ENCODE measurements at places on chromosomes 7 and 10.

- peak; percentile 54 for DNase-seq
These were observed at the start of gene PODXL for GRCh38 chr7:131556053-131556908. Gene PODXL, minus strand, starts transcription at chr7:131556628. Its CDS starts 269 bp downstream, at chr7:131556359.

DNA sequence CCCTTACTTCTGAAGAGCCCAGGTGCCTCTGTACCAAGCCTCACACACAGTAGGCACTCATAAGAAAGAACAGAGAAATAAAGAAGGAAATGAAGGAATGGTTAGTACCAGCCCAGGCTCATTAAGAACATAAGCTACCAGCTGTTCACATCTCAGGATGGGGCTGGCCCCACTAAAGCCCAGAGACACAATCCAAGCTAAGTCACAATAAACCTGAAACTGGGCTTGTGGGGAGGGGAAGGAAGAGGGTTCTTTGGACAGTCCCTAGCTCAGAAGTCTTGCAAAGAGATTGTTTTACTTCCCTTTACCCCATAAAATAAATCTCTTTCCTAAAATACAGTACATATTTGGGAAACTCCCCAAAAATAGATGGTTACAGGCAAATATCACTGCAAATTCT is 24.3 kb downstream of the FBXW4 start:
- no peak for DNase-seq

- DNase-seq, result no peak
These were observed 40.7 kb downstream of the LEP start for GRCh38 chr7:128281605-128282380.

DNA sequence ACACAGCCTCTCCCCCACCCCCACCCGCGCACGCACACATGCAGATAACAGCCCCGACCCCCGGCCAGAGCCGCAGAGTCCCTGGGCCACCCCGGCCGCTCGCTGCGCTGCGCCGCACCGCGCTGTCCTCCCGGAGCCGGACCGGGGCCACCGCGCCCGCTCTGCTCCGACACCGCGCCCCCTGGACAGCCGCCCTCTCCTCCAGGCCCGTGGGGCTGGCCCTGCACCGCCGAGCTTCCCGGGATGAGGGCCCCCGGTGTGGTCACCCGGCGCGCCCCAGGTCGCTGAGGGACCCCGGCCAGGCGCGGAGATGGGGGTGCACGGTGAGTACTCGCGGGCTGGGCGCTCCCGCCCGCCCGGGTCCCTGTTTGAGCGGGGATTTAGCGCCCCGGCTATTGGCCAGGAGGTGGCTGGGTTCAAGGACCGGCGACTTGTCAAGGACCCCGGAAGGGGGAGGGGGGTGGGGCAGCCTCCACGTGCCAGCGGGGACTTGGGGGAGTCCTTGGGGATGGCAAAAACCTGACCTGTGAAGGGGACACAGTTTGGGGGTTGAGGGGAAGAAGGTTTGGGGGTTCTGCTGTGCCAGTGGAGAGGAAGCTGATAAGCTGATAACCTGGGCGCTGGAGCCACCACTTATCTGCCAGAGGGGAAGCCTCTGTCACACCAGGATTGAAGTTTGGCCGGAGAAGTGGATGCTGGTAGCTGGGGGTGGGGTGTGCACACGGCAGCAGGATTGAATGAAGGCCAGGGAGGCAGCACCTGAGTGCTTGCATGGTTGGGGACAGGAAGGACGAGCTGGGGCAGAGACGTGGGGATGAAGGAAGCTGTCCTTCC is 620 bp downstream of the EPO start:
- no peak for DNase-seq

GRCh38 chr7:38373155-38373554 is 99.7 kb upstream of the TARP start:
- no peak for DNase-seq

DNA sequence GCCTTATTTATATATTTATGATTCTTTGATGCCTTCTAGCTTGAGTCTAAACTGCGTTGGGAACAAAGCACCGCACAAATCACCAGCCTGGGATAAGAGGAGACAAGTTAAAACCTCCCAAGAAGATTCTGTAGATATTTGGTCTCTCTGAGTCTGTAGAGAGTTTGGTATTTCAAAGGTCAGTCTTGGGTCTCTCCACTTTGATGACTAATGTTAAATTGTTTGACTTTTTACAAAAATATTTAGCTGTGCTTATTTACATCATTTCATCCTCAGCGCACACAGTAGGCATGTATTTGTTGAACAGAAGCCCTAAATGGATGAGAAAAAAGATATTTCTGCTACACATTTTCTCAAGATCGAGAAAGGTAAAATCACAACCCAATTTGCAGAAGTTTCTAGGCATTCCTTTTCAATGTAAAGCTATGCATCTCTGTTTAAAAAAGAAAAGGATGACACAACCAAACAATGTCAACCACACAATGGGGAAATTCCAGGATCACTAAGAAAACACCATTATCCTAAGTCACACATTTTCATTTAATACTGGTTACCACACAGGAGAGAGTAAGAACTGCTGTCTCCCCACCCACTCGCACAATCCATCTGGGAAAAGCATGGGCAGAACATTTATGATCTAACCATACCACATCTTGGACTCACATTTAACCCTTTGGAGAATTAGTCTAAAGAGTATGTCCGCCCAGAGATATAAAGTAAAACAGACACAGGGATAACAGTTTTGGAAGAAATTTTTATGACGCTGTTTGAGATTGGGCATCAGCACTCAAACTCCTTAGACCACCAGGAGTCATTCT is 4.4 kb downstream of the CDK6 start:
- DNase-seq, result no peak

- no peak for DNase-seq
These were observed 481.5 kb upstream of the FOXK1 start for GRCh38 chr7:4200546-4201094.

GRCh38 chr7:69414555-69414954 is 183.7 kb upstream of the AUTS2 start:
- DNase-seq, result no peak

DNA sequence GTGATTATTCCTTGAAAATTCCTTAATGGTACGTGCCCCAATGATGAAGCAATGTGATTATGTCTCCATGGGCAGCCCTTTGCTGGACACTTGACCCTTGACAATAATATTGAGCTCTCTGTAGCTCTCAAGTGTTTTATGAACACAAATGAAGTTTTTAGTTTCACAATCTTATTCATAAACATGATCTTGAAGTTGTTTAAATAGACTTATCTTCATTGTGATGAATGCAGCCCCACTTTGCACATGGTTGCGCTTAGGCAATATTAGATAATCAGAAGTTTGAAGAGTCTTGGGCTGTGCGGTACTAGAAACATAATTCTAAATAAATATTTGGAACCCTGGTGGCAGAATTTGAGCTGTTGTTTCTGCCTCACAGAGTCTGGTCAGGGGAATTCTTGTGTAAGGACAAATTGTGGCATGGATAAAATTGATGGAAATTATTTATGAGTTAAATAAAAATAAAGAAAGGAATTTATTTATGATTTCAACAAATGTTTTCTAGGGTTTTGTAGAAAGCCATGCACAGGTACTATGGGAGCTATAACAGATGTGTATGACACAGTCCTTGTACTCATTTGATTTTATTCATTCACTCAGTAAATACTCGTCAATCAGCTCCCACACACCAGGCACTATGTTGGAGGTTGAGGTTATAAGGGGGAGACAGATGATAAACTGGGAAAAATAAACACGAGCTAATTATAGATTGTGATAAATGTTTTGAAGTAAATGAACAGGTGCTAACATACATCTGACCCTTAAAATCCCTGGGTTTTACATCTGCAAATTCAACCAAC is 217.9 kb downstream of the GALNT17 start:
- DNase-seq, result no peak

DNA sequence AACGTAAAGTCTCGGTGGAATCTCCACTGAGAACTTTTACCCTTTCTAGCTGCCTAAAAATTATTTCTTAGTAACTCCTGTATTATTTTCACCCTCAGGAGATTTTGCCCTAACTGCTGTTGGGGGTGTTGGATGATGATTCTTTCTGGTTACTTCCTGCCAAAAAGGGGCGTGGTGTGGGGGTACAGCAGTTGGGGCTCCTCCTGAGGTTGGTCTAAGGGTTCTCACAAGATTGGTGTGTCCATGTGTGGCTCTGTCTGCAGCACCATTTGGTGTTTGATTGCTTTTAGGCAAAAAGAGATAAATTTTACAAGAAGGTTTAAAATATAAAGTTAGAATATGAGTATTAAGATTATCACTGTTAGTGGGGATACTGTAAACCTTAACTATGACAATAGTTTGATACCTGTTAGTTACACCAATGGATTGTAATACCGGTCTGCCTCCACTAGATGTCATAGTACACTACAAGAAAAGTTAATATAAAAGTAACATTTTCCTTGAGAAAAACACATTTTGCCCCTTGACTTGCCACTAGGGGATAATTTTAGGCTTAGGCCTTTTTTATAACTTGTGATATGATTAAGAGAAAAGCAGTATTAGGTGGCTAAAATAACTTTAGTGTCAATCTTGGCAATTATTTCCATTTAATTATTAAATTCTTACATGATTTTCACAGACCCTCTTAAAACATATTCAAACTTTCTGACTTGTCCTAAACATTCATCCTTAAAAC is 928.7 kb downstream of the IPMK start:
- DNase-seq, result peak; percentile 2

GRCh38 chr7:158407581-158408317 is 179.9 kb downstream of the PTPRN2 start:
- no peak for DNase-seq

- peak; percentile 68 for DNase-seq
These were observed 10.8 kb upstream of the PVRIG start for GRCh38 chr7:100208911-100209408.

- DNase-seq, result no peak
These were observed 191.1 kb upstream of the NOBOX start for GRCh38 chr7:144594580-144594979.

DNA sequence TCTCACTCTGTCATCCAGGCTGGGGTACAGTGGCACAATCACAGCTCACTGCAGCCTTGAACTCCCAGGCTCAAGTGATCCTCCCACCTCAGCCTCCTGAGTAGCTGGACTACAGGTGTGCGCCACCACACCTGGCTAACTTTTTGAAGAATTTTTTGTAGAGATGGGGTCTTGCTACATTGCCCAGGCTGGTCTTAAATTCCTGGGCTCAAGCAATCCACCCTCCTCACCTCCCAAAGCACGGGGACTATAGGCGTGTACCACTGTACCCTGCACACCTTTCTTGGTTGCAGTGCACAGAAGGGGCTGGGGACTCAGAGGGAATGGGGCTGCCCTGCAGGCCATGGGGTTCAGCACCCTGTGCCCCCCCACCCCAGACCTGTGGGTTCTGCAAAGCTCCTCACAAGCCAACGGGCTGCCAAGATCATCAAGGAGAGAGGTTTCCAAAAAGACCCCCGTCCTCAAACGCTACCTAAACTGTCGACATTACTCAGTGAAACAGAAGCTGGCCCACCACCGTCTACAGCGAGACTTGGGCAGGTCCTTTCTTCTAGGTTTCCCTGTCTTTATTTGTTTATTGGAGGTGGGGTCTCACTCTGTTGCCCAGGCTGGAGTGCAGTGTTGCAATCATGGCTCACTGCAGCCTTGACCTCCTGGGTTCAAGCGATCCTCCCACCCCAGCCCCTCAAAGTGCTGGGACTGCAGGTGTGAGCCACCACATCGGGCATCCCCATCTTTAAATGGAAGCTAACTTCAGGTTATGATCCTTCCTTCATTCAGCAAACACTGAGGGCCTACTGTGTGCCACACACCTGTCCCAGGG is 26.6 kb upstream of the ELFN1 start:
- no peak for DNase-seq

Measured in activated naive CD8-positive, alpha-beta T cell treated with anti-CD3 and anti-CD28 coated beads, Interleukin-2, amount 50 U/mL, for 24 hours (primary cell).